Kidney glomerular epithelial cell (primary cell): ENCODE measurements at places on chromosomes 5 and 9.

GRCh38 chr9:135693265-135693664, 6.0 kb downstream of the SOHLH1 start:
- DNase-seq: no peak

DNA sequence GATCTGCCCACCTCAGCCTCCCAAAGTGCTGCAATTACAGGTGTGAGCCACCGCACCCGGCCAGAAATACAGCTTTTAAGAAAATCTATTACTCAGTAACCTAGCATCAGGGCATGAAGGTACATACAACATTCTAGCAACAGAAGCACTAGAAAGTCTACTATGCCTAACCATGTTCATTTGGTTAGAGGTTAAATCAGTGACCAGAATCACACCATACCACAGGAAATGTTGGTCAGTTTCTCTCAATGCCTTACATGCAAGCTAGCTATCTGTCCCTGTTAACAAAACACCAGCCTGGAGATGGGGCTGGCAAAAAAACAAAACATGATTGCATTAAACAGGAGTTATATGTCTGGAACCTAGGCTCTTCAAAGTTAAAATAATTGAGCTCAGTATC, 104.1 kb downstream of the STRBP start:
- DNase-seq: no peak

GRCh38 chr5:11268891-11269290, 507.9 kb upstream of the DAP start:
- no peak for DNase-seq

DNA sequence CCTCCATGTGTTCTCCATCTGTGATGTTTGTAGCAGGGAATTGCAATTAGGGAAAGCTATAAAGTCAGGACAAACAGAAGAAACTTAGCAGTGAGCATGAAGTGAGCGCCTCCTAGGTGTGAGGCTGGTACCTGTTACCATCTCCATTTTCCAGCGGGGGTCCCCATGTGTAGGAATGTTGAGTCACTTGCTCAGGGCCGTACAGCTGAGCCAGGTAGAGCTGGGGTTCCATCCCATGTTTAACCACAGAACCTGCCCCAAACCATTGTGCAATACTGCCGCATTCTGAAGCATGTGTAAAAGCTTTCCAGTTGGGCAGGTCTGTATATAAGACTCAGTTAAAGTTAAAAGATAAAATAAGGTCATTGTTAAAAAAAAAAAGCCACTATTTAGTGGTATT, 62.7 kb downstream of the NDFIP1 start:
- no peak for DNase-seq

DNA sequence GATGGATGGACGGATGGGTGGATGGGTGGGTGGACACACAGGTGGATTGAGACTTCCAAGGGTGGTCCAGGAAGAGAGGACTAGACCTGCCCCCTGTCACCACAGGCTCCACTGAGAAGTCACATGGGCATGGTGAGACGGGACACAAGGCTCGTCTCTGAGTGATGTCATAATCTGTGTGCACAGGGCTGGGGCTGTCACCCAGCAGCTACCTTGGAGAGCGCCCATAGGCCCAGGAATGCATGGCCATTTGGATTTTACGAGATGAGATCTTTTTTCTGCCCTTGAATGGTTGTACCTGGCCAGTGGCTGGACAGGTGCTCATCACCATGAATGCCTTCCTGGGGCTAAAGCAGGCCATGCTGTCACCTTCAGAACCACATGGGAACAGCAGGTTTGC, 3.1 kb downstream of the OLFM1 start:
- no peak for DNase-seq

DNA sequence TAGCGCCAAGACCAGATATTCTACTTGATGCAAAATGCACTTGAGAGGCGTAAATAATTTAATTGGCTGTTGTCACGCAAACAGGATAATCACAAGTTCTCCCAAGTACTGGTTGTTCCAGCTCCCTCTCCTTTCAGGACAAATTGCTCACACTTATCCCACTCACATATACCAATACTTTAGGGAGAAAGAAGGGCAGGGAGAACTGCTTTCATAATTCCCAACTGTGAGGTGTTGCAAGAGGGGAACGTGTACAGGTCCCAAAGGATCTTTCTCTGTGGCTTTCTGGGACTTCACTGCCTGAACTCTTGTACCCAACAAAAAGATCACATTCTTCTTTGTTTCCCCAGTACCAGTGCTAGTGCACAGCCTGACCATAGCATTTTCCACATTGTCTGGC, 21.5 kb upstream of the TGFBI start:
- DNase-seq: no peak

DNA sequence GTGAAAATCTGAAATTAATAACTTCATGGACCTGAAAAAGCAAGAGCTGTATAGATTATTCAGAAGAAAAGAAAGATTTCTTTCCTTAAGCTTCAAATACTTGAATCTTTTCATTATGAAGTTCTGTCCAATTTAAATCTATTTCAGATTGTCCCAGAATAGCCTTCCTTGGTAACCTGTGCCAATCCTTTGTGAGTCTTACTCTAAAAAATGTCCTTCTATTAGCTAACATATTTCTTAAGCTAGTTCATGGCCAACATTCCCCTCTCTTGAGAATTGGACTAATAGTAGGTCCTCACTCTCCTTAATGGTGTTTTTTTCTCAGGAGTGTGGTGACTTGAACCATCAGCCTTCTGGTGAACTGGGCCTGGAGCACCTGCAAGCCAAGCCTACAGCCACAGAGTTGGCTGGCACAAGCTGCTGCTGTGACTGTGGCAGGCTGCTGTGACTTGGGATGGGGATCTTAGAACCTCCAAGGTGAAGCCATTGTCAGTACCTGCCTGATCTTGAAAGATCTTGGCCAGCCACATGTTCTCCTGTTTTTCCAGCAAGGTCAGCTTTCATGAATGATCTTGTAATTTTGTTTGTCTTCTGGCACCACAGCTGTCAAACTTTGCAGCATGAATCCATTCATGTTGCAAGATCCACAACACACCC, 262.6 kb upstream of the MAP3K1 start:
- DNase-seq: no peak

GRCh38 chr5:77167695-77168121, 42.8 kb upstream of the PDE8B start:
- peak; percentile 60 for DNase-seq

DNA sequence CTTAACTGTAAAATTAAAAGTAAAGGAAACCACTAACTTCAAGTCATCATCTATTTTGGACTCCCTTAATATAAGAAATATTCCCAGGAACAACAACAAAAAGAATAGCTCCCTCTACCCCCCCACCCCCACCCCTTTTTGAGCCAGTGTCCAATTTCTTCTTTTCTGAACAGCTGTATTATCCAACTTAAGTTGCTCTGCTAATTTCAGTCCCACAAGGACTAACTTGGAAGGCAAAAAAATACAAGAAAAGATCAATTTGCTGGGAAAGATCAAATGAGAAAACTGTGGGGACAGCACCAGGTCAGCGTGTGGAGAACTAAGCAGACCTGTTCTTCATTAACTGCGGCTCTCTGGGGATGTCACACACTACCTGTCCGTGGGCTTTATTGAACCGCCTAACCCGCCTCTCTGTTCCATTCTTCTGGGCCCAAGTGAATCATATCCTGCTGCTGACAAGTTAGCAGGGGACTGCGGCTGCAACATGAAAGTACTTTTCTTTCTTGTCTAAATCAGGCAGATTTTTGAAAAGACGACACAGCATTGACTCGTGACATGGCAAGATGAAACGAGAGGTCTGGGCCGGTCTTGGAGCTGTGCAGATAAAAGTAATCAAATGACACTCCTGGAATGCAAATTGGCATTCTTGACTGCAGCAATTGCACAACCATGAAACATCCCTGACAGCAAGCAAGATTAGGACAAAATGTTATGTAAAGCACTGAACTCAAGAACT, 2.7 kb downstream of the BNC2 start:
- peak; percentile 81 for DNase-seq

GRCh38 chr9:113409883-113410206, 630 bp downstream of the POLE3 start:
- no peak for DNase-seq

GRCh38 chr5:145443964-145444363, 391.2 kb downstream of the PRELID2 start:
- DNase-seq: no peak

DNA sequence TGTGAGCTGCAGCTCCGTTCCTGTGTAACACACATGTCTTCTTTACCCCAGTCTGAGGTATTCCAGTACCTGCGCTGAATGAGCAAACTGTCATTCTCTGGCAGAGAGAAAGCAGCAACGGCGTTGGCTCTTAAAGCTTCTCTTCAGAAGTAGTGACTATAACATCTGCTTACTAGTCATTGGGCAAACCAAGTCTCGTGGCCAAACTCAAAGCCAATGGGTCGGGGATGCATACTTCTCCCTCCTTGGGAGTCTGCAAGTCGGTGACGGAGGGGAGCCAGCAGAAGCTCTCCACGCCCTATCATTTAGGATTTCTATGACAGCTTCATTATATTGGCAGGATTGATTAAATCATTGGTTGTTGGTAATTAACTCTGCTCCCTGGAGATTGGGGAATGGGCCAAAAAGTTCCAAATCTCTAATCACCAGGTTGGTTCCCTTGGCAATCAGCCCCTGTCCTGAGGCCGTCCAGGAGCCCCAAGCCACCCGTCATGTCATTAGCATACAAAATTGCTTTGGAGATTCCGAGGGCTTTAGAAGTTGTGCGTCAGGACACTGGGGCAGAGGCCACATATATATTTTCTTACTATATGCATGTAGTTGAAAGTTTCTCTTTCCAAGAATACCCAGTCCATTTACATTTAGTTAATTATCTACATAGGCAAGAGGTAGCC, 44.9 kb downstream of the ZNF354A start:
- DNase-seq: no peak

- no peak for DNase-seq
These were observed 40.6 kb downstream of the ACTL7B start for GRCh38 chr9:108815156-108815555.

- no peak for DNase-seq
These were observed 500.7 kb downstream of the TLE4 start for GRCh38 chr9:80072451-80072850.

DNA sequence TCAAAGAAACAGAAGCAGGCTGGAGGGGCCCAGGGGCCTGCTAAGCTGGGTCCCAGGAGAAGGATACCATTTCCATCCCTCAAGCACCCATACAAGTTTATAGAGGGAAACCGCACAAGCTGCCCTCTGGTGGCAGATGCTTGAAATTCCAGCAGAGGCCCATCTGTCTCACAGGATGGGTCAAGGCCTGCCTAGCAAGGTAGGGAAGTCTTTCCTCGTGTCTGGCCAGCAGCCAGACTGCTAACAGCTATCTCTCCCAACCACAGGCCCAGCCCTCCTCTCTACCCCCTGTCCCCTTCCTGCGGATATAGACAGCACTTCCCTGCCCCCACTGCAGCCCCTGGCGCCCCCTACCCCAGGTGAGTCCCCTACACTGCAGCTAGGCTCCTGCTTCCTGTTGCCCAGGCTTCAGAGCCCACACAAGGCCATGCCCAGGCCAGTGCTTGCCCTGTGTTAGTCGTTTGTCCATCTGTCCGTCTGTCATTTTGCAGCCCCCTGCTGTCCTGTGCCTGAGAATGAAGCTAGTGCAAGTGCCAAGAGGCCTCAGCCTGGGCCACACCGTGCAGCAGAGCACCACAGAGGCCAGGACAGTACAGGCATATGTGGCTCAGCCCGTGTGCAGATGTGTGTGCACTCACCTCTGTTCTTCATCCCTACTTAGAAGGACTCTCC, 26.2 kb downstream of the TCF7 start:
- peak; percentile 58 for DNase-seq

GRCh38 chr5:956941-957747, 51.5 kb upstream of the NKD2 start:
- DNase-seq: peak; percentile 80

DNA sequence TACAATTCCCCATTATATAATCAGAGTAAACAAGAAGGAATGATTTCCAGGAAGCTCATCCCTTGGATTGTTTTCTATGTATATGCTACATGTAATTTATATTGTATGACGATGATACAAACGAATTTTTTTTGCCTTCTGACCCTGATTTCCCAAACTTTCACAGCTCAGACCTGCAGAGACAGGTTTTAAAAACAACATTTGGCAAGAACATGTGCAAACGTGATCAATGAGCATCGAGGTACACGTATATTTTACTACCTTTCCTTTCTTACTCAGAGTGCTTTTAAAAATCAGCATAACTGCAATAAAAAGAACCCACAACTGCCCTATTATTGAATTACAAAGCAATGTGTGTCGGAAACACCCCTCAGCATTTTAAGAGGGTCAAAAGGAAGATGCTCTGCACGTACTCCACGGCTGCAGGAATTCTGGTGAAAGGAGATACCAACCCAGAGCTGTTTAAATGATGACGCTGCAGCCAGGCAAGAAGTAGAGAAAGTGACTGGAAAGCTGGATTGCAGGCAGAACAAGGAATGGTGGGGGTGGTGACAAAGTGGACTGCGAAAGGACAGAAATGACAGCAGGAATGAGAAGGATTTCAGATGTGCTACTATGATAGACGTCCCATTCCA, 533.5 kb downstream of the RAB3C start:
- DNase-seq: no peak

GRCh38 chr9:100478192-100478591, 5.2 kb downstream of the TMEFF1 start:
- DNase-seq: no peak

DNA sequence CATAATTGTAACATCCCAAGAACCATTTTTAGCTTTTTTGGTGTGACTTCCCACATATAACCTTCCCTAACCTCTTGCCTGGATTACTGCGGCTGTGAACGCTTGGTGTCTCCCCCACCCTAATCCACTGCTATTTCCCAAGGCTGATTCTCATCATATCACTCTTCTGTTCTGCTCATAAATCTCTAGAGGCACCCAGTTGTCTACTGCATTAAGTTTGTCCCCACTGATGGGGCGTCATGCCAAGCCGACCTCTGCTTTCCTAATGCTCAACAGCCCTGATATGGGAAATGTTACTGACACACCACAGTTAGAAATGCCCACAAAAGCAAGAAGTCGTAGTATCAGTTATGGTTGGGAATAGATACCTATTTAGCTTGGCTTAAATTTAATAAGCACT, 24.4 kb downstream of the NPR3 start:
- no peak for DNase-seq
